ENCODE measurements at places on chromosomes 4 and X.
A peak's percentile ranks its signal among the peaks of the same experiment; 100 is the strongest.

- DNase-seq: no peak
Observed at GRCh38 chrX:134369576-134369975, 90.4 kb upstream of the HPRT1 start.

DNA sequence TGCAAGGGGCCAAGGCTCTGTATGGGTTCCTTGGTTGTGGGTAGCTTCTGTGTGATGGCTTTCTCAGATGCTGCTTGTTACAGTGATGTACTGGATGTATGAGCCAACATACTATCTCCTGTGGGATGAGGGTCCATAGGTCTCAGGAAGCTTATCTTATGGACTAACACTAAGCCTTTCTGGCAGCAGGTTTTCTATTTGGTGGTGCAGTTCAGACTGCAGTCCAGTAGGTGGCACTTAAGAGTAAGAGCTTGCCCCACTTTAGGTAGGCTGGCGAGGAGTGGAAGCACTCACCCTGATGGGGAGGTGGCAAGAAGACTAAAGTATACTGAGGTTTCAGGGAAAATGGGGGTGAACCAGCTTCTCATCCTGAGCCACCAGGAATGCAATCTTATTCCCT is 306.7 kb upstream of the MAOA start:
- peak; percentile 13 for DNase-seq

DNA sequence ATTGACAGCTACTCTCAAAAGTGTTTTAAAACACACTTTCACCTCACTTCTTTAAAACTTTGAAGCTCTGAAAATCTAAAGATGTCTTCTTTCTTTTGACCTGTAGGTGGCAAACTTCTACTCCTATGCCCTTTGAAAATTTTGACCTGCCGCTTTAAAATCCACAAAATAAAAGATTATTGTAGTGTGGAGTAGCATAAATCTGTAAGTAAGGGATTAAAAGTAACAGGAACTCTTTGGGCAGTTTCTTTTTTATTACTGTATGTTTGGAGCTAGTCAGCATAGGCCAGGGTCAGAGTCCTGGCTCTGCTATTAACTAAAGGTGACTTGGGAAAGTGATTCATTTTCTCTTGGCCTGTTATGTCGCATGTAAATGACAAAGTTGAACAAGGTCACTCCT is 25.5 kb downstream of the BBS12 start:
- DNase-seq: no peak

DNA sequence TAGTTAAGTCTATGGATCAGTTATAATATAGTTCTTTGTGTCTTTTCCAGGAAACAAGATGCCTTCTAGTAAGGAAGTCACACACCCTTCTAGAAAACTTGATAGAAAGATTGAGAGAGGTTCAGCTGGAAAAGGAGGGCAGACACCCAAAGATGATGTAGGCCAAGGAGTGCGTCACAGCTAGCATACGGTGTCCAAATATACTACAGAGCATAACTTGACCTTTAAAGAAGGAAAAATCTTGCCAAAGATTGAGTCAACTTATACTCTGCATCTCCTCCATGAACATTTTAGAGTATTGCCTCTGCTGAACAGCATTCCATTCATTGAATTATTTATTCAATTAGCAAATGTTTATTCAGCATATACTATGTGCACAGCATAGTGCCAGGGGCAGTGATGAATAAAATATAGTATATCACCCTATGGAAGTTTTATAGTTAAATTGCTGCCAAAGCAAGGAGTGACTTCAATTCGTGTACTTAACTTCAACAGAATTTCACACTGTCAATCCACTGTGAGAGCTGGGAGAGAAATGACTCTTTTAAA is 51.9 kb upstream of the SLC6A14 start:
- no peak for DNase-seq

DNA sequence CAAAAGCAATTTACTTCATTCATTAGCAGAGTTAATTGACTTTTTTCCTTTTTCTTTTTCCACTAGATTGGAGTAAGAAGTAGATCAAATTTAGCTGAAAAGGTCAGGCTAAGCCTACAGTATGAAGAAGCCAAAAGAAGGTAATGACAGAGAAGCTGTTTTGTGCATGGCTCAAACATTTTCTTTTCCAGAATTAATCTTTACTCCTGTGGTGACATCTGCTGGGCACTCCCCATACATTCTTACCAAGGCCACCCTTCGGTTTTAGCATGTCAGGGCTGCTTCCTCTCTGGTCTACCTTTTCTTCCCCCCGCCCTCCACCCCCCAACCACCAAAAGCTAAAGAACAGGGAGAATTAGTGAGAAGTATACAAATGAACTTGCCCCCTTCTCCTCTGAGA is 70.2 kb downstream of the CLDN22 start:
- DNase-seq: peak; percentile 7

DNA sequence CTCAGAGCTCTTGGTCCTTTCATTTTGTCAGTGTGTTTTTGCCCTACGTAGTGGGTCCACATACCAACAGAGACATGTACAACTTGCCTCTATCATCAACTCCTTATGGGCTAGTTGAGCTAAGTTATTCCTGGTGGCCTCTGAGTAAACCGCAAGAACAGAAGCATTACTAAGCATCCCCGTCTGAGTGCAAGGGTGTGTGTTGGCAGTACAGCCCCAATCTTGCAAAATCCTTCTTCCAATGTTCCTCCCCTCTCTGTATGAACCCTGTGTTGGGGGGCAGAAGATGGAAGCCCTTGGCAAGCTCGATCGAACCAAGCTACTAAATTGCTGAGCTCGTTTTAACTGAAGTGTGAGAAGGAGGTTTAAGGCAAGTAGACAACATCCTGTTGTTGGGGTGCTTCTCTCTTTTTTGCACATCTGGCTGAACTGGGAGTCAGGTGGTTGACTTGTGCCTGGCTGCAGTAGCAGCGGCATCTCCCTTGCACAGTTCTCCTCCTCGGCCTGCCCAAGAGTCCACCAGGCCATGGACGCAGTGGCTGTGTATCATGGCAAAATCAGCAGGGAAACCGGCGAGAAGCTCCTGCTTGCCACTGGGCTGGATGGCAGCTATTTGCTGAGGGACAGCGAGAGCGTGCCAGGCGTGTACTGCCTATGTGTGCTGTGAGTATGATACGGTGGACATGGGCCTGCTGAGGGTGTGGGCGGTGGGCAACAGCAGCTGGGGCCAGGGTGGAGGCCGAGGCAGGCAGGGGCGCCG is at the start of gene SH2D1A:
TSS of gene SH2D1A (plus strand) at position 447 of the 760 bp plus-strand sequence. CDS start at position 527, 80 bp downstream.
- no peak for DNase-seq

DNA sequence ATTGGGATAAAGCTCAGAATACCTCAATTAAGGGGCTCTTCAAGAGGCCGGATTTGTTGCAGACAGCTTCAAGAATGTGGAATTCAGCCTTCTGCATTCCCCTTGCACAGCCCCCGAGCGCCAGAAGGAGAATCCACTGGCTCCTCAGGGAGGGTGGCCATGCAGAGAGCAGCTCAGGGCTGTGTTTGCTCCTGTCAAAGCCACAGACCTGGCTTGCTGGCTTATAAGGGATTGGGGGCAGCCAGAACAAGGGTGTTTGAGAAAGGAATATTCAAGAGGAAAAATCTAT is 36.8 kb downstream of the ING2 start:
- no peak for DNase-seq

DNA sequence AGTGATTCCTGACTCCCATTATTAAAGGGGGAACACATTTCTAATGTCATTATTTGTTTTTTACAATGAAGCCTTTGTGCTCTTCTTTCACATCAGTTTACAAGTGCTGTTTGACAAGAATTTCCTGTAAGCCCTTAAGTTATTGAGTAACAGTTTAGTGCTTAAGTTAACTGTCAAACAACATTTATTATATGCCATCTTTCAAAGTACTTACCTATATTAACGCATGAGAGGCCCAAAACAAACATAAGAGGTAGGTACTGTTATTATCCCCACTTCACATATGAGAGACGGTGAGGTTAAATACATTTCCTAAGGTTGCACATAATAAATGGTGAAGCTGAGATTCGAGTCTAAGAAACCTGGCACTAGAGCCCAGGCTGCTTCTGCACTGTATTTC is 56.0 kb upstream of the MAGED1 start:
- DNase-seq: no peak

GRCh38 chr4:140349816-140350215 is 23.6 kb upstream of the SCOC start:
- DNase-seq: no peak

- DNase-seq: no peak
Observed at GRCh38 chrX:115311601-115312001, 22.1 kb downstream of the LUZP4 start.

DNA sequence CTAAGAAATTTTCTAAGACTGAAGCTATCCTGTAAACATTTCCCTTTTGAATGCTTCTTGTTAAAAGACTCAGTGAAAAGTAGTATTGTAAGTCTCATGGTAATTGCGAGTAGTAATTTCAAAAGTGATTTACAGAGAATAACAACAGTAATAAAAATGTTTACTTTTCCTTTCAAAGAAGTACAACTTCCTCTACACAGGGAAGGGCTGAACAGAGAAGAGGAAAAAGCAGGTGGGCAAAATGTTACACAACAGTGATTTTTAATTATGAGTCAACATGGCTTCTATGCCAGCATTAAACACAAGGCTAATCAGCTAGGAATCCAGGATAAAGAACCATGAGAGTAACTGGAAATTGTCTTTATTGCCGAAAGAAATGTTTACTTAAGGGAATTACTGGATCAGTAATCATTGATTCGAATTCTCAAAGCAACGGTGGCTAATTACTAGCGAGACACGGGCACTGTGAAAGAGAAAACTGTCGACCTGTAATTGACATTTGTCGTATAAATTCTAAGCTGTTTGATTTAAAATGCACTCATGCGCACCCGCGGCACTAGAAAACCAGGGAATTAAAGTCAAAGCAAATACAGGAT is 15.4 kb downstream of the UTP3 start:
- no peak for DNase-seq
